ENCODE measurements at places on chromosomes 2 and 18. TPM values are rescaled to one million over a fixed set of nuclear protein-coding genes. Genes with fewer than 3 reads are reported as not detected.

The C1QL2 gene
- 0.81 TPM for total RNA-seq

The VWC2L gene
- not detected for total RNA-seq

The NHEJ1 gene
- 19.7 TPM for total RNA-seq

The SH3RF3 gene
- total RNA-seq, result 0.46 TPM

The MBD1 gene
- total RNA-seq, result 57.2 TPM

GRCh38 chr2:196961889-196962288, 35.4 kb upstream of the PGAP1 start:
- no peaks in the 10 kb centered on the region for H3K4me1 ChIP-seq
- no peaks in the 10 kb centered on the region for H3K27me3 ChIP-seq
- H3K36me3 ChIP-seq, result no peaks in the 10 kb centered on the region
- no peak overlapping the region for H3K4me3 ChIP-seq
- no peak overlapping the region for H3K27ac ChIP-seq
- no peak for DNase-seq

GRCh38 chr2:68837164-68837860, 33.9 kb downstream of the BMP10 start:
- no peaks in the 10 kb centered on the region for H3K27me3 ChIP-seq
- peaks cover 7% of the 10 kb centered on the region for H3K36me3 ChIP-seq
- H3K27ac ChIP-seq, result no peak overlapping the region
- peak; percentile 80 for DNase-seq

Data from H9 (cell line).